ENCODE measurements at places on chromosomes 1 and 21.
A peak's percentile ranks its signal among the peaks of the same experiment; 100 is the strongest.

- no peak for DNase-seq
These were observed 36.9 kb upstream of the PADI2 start for GRCh38 chr1:17156108-17156507.

GRCh38 chr1:80217377-80217986 lies 1211.0 kb upstream of the ADGRL4 start:
- DNase-seq = no peak

GRCh38 chr1:236877661-236878060 lies 82.6 kb downstream of the MTR start:
- DNase-seq = no peak

- DNase-seq = no peak
These were observed 17.4 kb downstream of the TIAM1 start for GRCh38 chr21:31326522-31327242.

DNA sequence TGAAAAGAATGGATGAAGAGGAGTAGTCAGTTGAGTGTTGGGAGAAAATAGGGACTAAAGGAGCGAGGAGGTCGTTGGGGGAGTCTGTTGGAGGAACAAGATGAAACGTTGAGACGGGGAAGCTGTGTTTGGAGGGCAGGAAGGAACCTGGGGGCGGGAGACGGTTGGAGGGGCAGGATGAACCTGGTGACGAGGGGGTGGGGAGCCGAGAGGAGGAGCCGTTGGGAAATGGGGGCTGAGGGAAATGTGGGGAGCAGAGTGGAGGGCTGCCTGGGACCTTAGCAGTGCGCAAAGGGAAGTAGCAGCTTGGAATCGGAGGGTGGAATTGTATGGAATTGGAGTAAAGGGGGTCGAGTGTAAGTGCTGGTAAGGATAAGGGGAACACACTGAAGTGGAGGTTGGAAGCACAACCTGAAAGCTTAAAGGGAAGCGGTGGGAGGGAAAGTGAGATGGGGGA lies 630 bp downstream of the MTF2 start:
- no peak for DNase-seq

DNA sequence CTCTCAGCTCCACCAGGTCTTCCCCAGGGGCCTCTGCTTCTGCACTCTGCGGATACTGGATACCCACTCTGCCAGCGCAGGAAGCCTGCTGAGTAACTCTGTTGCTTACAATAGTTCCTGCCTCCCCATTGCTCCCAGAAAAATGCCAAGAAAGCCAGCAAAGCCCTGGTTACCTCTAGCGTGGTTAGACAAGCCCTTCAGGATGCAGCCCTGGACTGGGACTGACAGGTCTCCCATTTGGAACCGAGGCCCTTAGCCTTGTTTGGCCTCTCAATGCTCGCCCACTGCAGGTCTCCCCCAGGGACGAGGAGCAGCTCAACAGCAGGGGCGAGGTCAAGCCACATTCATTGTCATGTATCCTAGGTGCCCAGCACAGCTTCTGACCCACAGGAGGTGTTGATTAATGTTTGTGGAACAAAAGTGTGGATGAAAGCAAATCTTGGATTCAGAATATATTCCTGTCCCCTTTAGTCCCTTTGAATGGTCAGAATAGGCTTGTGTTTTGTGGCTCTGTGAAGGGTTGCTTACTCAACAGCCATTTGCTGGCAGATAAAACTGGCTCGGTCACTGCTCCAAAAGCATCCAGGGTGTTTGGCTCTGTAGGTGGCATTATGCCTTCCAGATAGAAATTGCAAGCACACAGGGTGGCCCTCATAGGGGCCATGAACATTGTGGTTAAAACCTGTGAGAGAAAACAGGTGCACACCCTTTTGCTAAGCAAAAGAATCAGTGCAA lies 58.9 kb downstream of the C1orf198 start:
- DNase-seq = no peak

DNA sequence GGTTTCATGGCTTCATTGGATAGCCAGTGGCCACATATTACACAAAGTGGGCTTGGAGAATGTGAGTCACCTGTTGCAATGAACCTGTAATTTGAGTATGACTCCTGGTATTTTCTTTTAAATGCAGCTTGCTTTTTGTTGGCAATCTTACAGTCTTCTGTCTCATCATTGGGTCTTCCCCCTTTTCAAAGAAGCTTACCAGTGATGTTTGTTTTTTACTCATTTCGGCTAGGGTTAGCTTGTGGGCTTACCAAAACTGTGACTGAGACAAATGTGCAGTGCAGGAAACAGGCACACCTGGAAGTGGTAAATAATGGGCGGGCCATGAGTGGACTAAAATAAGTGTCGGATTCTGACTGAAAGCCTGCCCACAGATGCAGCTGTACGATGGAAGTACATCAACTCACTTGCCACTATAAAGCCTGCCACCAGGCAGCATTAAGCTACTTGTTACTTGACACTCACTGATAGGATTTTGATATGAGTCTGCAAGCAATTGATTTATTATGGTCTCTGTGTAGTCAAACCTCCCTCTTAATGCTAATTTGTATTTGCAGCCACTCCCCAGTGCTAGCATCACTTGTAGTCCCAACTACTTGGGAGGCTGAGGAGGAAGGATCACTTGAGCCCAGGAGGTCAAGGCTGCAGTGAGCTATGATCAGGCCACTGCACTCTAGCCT lies 4.2 kb downstream of the HHAT start:
- DNase-seq = no peak

GRCh38 chr1:88780485-88780884 lies 96.4 kb downstream of the PKN2 start:
- DNase-seq = no peak

DNA sequence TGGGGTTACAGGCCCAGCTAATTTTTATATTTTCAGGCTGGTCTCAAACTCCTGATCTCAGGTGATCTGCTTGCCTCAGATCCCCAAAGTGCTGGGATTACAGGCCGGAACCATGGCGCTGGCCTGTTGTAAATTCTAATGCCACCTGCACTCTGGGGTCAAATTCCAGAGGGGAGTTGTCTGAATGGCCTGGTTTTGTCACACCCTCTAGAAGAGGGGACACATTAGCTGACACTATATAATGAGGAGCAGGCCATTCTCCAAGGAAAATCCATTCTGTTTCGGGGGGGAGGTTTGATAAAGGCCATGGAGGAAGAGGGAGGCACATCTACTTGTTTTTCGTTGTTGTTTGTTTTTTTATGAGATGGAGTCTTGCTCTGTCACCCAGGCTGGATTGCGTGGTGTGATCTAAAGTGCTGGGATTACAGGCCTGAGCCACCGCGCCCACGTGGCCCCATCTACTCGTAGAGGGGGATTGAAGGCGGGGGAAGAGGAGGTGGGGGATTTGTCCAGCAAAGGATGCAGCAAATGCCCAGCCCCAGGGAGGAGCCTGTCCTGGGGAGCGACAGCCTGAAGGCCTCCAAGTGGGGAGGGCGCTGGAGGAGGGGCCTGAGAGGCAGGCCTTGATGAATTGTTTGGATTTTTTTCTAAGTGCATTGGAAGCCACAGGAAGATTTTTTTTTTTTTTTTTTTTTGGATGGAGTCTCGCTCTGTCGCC lies 78.4 kb upstream of the SLC45A1 start:
- no peak for DNase-seq

GRCh38 chr1:214361636-214362035 lies 80.7 kb downstream of the SMYD2 start:
- DNase-seq = no peak

DNA sequence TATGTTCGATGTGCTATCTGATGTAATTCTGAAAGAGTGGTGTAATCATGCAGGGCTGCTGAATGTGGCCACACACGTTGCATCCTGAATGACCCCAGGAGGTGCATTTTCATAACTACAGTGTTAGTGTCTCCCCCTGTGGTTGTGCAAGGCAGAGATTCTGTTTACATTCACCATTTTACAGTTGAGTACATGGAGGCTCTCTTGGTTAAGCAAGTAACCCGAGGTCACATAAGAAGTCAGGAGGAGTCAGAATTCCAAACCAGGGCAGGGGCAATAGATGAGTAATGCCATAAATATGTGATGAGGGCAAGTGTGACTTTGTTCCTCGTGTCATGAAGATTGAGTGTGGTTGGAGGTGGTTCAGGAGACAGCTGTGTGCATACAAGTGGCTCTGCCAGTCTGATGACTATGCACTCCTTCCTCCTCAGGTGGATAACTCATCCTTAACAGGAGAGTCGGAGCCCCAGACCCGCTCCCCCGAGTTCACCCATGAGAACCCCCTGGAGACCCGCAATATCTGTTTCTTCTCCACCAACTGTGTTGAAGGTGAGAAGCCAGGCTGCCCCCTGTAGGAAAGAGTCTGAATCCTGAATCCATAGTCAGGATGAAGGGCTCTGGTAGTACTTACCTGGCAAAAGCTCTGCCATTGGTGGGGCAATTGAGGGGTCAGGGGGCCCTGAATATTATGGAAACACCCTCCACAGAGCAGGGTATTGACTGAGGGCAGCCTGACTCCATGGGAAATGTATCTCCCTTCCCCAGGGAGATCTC lies 9.3 kb downstream of the ATP1A2 start:
- DNase-seq = peak; percentile 92

DNA sequence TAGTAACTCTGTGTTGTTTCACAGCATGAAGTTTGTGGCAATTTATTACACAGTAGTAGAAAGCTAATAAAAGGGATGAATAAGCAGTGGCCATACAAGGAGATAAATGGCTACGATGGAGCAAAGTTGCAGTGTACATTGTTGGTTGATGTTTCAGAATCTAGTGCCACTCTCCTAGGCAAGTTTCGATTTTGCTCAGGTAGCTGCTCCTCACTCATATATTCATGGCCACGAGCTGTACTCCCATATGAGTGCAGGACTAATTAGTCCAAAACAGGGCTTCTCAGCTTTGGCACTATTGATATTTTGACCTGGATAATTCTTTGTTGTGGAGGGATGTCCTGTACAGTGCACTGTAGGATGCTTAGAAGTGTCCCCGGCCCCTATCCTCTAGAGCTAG lies 30.0 kb upstream of the ATP1A1 start:
- no peak for DNase-seq

GRCh38 chr1:226981386-226981817 lies 41.3 kb downstream of the COQ8A start:
- DNase-seq = peak; percentile 18

- DNase-seq = peak; percentile 46
These were observed 60.6 kb upstream of the SEC16B start for GRCh38 chr1:178030467-178030866.

GRCh38 chr1:177959811-177960515 lies 9.9 kb downstream of the SEC16B start:
- DNase-seq = no peak

DNA sequence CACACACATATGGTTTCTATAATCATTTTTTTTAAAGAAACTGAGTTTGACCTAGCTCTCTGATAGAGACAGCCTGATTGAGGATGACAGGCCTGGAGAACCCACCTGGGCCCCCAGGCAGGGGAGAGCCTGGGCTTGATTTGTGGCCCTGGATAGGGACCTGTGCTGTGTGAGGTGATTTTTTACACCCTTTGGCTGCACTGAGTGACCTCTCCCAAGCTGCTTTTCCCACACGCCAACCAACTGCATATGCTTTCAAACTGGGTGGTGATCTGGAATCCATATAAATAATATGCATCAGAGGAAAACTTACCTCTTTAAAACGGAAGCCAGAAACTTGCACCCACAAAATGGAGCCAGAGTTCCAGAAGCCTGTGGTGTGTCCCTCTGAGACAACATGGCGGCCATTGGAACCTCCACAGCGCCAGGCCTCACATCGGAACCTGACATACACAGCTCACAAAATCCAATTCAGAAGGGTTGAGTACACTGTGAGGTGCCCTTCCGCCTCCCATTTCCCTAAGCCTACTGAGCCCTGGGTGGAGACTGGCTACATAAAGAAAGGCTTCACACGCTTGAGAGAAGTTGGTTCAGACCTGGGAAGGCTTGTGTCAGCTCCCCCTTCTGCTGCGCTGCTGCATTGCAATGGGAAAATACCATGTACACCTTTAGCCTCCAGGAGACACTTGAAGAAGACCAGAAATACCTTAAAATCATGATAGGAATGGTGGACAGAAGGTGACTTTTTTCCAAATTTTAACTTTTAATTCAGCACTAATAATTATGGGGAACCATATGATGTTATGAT lies 160.7 kb downstream of the HHIPL2 start:
- no peak for DNase-seq
